ENCODE measurements at places on chromosomes 16 and 17.

DNA sequence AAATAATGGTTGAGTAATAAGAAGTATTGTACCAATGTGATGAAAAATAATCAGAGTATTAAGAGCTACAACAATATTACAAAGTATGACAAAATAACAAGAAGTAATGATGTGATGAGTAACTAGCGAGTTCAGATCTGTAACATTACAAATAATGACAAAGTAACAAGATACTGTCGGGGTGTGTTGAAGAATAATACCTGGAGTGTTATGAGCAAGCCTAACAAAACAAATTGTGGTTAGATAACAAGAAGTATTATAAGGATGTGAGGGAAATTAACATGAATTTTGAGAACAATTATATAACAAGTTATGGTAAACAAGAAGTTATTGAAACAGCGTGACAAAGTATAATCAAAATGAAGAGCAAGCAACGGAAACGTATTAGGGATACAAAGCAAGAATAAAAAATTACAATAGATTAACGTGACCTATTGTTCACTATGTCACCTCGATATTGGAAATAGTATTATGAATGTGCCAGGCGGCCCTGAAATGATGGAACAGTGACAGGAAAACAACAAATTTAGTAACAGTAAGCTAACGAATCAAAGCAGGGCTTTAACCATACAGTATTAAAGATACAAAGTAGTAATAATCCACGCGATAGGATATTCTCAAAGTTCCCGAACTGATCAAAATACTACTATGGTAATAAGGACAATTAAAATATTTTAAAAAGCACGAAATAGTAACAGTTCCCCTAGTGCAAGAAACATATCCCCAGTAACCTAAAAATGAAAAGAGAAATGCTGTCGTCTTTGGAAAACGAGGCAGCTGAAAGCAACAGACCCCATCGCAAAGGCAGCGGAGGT is 1.6 kb downstream of the TBX4 start:
- DNase-seq: no peak

- DNase-seq: peak; percentile 71
Observed at GRCh38 chr16:28180655-28181460, 30.9 kb downstream of the XPO6 start.

DNA sequence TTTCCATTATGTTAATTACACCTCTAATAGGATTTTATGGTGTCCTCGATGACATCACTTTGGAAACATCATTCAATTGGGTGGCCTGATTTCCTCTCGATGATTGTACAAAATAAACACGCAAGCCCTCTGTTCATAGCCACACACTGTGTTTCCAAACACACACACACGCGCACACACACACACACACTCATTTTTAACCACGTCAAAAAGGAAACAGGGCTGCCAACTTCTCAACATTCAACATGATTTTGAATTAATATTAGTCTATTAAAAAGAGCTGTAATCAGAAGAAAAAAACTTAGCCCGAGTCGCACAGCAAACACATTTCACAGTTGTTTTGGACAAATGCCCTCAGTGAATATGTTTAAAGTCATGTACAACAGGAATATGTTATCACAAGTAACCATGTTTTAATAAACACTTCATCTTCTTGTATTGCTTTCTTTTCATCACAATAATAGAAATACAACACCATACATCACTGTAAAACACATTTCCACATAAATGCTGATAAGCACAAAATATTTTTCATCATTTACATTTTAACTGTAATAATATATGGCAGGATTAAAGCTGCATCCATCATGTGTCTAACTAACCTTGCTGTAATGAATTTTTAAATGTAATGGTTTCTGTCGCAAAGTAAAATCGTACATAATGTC is 219.1 kb upstream of the IRX3 start:
- DNase-seq: no peak

GRCh38 chr16:66258916-66259845 is 107.3 kb upstream of the CDH5 start:
- no peak for DNase-seq

GRCh38 chr16:83901101-83901500 is 2.2 kb downstream of the MLYCD start:
- DNase-seq: no peak

GRCh38 chr17:18921485-18921884 is 30.5 kb upstream of the SLC5A10 start:
- DNase-seq: no peak

GRCh38 chr17:28071891-28072606 is 29.6 kb downstream of the NLK start:
- DNase-seq: no peak

DNA sequence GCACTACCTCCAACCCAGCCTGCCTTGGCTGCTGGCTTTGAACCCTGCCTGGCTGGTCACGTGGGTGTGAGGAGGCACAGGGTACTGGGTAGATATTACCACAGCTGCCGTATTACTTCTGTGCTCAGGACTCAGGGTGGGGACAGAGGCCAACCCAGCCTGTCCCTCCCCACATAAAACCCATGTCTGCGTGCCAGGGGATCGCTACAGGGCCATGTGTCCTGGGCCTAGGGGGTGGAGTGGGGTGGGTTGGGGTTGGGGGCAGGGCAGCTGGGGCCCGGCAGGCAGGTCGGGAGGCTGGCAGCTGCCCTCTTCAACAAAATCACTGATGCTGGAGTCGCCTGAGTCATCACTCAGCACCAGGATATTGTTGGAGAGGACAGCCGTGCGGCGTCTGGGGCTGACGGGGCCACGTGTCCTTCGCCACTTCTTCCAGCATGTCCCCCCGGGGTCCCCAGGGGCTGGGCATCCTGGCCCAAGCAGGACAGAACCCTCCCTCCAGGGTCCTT is 39.7 kb upstream of the PVALEF start:
- no peak for DNase-seq

DNA sequence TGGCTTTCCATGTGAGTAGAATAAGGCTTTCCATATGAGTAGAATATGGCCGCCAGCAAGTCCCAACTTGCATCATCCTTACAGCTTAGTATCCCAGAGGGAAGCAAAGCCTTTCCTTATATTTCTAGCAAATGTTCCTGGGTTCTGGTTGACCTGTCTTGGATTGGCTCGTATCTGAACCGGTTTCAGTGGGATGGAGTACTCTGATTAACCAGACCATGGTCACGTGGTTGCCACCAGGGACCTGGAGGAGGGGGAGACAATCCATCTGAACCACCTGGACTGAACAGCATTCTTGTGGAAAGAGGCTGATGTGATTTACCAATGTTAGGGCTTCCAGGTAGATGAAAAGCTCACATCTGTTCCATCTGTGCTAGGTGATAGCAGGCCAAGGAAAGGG is 89.0 kb downstream of the SHISA6 start:
- no peak for DNase-seq
